Epithelial cell of umbilical artery (primary cell): ENCODE measurements at places on chromosomes 2 and 18. TPM values are rescaled to one million over a fixed set of nuclear protein-coding genes. Genes with fewer than 3 reads are reported as not detected.

Gene FIGN
- total RNA-seq = 0.65 and 1.1 TPM in 2 replicates

Gene ADNP2
- 18.2 and 18.8 TPM in 2 replicates for total RNA-seq

Gene CNDP2
- 50.0 and 168 TPM in 2 replicates for total RNA-seq

Gene PJVK
- total RNA-seq = 0.30 and 0.65 TPM in 2 replicates

Gene AQP12A
- total RNA-seq = not detected in 2 replicates

Gene KIF1A
- total RNA-seq = under 0.01 TPM in 1 of 2 replicates, not detected in the other

Gene CHPF
- 0.97 and 5.5 TPM in 2 replicates for total RNA-seq

Gene PROKR1
- not detected in 2 replicates for total RNA-seq
